ENCODE measurements at places on chromosomes 13 and 19.
A peak's percentile ranks its signal among the peaks of the same experiment; 100 is the strongest.

GRCh38 chr19:43624933-43625332, 5.5 kb upstream of the ZNF428 start:
- DNase-seq = no peak

GRCh38 chr13:48902368-48902767, 73.3 kb upstream of the FNDC3A start:
- DNase-seq = no peak

DNA sequence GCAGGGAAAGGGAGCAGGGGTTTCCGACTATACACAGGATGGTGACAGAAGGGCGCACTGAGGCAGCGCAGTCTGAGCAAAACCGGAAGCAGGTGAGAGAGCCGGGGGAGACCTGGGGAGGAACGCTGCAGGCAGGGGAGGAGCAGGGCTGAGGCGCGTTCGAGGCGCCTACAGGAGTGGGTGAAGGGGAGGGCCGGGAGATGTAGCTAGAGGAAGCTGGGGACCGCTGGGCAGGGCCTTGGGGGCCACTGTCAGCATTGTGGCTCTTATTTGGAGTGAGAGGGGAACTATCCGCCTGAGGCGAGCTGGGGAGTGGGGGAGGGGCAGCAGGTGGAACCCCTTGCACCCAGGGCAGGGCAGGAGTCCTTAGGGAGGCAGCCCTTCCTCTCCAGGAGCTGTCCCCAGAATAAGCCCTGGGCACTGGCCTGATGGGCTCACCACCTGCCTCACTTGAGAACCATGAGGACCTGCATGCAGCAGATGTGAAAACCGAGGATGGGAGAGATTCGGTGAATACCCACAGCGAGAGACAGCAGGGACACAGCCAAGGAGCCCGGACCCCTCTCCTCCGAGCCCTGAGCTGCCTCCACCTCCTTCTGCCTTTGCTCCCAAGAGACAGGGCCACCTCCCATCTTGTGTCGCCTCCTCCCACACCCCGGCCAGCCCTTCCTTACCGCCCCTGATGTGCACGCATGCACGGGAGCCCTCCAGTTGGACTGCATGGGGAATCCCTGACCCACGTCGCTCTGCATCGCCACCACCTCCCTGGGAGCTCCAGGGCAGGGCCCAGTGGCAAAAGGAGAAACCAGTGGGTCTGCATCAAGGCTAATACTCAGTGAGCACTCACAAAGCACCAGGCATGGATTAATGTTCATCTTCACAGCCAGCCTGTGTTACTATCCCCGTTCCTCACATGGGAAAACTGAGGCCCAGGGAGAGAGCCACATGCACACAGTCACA, 10.3 kb downstream of the AKT2 start:
- no peak for DNase-seq

DNA sequence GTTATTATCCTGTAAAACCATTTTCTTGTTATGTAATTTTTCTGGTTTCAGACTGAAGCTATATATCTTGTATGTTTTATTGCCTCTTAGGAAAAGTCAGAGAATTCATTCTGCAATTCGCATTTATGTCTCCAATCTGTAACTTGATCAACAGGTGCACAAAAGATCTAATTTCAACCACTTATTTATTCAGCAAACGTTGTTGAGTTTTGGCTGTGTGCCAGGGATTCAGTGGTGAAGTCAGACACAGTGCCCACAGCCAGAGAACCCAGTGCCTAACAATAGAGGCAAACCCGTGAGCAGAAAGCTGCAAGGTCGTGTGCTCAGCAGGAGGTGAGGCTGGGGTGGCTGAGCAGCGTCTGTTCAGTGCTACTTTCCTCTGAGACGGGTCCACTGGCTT, 119.5 kb upstream of the MCF2L start:
- DNase-seq = peak; percentile 14

DNA sequence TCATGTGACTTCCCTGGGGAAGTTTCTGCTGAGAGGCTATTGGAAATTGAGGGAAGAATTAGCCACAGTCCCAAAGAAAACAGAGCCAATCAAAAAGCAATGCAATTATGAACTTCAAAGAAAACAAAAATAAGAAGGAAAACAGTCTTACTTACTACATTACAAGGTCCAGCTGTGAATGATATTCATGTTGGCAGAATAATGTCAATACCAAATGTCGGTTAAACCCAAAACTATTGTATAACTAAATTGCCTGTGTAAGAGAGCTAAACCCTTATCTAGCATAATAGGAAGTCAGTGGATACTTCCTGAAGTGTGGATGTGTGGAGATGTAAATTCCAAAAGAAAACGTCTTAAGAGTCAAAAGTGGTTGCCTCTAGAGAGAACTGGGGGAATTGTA, 12.4 kb downstream of the KL start:
- DNase-seq = no peak

- no peak for DNase-seq
These were observed 570.9 kb downstream of the GPC6 start for GRCh38 chr13:93797463-93797862.

- DNase-seq = no peak
These were observed 584.3 kb upstream of the SLITRK6 start for GRCh38 chr13:86383561-86383960.

- DNase-seq = no peak
These were observed 67.9 kb downstream of the FOXO1 start for GRCh38 chr13:40598569-40598968.

GRCh38 chr19:11447347-11448262, 12.2 kb downstream of the PRKCSH start:
- no peak for DNase-seq

- DNase-seq = peak; percentile 83
These were observed 79.3 kb downstream of the KDM4B start for GRCh38 chr19:5048091-5048726.

GRCh38 chr13:108624979-108625378, 4.4 kb upstream of the MYO16 start:
- DNase-seq = no peak

- DNase-seq = no peak
These were observed 17.7 kb upstream of the SLC35E1 start for GRCh38 chr19:16589917-16590316.

GRCh38 chr13:33303855-33304597, 18.5 kb upstream of the STARD13 start:
- DNase-seq = no peak

- DNase-seq = no peak
These were observed 2.4 kb downstream of the PCSK4 start for GRCh38 chr19:1487576-1488281.

DNA sequence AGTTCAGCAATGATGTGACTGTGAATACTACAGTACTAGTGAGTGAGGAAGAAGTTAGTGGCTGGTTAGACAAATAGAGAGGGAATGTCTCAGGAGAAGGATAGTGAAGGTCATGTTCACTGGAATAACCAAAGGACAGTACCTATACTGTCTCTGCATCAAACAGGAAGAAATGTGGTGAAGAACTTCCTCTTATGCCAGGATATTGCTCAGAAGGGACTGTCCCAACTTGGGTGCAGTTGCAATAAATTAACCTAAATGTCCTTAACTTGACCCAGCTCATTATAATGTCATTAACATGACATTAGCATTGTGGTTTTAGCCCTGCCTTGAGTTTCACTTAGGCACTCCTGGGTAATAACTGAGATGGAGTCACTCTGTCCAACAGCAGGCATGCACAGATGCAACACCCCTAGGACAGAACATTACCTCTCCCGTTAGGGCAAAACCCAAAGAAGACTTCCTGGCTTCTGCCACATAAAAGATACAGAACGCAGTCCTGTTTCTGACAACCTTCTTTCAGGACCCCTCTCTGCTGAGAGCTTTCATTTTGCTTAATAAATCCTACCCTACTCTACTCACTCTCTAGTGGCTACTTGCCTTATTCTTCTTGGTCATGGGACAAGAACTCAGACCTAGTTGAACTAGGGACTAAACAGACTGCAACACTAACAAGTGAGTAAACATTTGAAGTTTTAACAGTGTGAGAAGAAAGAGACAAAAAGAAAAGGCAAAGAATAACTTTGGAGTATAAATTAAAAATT, 1591.6 kb upstream of the MIR17HG start:
- DNase-seq = no peak

- no peak for DNase-seq
These were observed 227.7 kb upstream of the ATXN8OS start for GRCh38 chr13:69879936-69880335.

DNA sequence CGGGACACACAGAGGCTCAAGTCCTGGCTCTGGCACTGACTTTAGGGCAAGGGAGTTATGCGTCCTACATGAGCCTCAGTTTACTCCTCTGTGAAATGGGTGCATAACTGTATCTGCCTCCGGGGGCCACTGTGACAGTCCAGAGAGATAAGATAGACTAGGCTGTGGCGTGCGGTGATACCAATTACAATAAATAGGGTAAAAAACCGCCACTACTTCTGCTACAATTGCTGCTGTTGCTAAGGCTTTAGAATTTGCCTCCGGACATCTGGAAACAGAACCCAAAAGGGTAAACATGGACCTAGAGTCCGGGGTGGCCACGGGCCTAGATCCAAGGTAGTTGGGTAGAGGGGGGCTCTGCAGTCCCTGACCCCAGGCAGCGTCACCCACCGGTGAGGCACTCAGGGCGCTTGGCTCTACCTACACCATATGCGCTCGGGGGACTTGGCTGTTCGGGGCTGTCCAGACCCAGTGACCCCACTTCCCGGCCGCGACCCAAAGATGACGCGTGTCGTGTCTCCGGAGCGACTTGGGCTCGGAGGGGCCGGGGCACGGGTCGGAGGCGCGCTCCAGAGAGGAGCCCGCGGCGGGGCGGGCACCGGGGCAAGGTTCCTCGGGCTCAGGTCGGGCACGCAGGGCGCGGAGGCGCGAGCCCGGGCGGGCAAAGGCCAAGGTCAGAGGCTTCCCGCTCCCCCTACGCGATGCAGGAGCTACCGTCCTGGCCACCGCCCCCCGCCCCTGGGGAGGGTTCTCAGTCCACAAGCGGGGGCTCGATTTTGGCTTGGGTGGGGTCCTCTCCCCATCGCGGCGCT, 1.1 kb downstream of the INSR start:
- no peak for DNase-seq

- no peak for DNase-seq
These were observed 7.5 kb upstream of the GPR183 start for GRCh38 chr13:99314640-99315176.

DNA sequence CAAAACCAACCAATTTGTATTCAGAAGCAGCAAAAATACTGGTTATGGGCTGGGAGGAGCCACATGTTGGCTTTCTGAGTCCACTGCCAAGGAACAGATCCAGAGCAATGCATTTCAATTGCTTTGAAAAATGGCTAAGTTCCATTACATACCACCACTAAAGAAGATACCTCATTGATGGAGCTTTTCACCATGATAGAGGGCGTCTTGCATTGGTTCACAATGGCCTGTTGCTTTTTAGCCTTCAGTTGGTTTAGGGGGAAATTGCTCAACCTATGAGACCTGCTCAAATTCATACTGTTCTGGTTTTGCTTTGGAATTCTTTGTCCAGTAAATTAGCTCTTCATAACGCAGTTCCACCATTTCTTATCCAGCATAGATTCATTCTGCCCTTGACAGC, 21.2 kb upstream of the CPB2 start:
- DNase-seq = no peak

DNA sequence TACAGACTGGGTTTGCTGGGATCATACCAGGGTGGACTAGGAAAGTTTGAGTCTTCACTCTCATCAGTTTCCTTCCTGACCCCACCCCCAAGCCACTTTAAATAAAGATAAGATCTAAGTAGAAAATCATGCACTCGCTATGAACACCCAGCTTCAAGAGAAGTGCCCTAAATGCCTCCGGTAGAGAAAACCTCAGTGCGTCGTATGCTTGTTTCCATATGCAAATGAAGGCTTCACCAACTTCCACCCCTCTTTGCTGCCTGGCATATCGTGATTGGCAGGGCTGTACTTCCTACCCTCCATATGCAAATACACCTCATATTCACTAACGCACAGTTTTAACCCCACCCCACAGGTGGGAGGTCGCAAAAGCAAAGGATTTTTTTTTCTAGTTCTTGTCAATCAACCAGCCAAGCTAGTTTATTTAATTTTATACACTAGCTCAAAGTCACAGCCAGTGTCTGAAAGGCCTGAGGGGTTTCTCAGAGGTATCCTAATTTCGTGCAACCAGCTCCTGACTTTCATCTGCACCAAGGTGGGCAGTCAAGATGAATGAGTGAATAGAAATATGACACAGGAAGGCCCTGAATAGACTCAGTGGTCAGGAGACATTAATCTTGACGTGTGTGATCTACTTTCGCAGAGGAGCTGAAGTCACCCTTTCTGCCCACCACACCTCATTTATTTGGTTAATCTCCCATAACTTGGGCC, 121.1 kb upstream of the TSHZ3 start:
- DNase-seq = no peak

GRCh38 chr13:87607266-87607665, 63.9 kb upstream of the SLITRK5 start:
- DNase-seq = no peak

DNA sequence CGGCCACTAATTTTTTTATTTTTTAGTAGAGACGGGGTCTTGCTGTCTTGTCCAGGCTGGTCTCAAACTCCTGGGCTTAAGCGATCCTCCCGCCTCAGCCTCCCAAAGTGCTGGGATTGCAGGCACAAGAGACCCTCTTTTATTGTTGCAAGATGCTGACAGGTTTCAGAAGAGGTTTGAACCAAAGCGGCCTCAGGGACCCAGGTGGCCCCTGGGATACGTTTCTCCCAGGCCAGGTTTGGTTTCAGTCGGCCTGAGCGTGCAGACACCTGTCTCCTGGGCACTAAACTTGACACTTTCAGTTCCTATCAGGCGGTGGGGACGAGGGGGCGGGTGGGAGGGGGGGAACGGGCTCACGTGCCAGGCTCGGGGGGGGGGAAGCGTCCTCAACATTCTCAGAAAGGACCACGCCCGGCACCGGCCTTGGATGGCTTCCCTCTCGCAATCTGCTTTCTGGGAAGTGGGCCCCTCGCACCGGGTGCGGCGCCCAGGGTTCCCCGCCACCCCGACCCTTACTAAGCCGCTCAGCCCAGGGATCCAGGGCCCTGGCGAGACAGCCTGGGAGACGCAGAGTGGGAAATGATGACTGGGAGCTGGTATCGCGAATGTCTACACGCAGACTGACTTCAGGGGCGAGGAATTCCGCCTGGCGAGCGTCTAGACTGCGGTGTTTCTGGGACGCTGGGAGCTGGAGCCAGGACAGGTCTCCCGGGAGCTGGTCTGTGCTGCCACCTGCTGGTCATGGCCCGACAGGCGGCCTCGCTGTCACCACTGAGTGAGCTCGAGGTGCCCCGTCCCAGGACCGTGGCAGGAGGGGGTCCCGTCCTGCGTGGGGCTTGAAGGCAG, 91.6 kb downstream of the GNG7 start:
- peak; percentile 80 for DNase-seq

DNA sequence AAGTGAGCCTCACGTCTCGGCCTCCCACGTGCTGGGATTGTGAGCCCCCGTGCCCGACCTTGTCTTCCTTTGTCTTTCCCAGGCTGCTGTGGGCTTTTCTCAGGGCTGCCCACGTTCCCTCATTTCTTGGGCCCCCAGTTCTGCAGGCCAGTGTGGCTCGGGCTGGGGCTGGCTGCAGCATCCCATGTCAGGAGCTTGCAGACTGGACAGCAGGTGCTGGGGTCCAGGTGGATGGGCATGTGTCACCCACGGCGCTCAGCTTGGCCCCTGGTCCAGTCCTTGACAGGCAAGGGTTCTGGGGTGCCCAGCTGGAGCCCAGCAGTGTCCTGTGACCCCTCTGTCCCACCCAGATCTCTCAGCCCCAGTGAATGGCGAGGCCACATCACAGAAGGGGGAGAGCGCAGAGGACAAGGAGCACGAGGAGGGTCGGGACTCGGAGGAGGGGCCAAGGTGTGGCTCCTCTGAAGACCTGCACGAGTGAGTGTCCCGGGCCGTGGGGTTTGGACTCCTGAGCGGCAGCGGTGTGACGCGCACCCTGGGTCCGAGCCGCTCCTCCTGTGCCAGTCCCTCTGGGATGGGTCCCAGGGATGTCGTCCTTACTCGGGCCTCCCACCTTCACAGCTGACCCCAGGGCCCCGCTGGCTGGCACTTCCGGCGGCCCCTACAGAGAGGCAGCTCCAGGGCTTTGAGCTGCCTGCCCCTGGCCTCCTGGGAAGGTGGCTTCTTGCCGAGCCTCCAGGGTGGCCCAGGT, 17.3 kb downstream of the PLIN4 start:
- DNase-seq = no peak

Data from H4 (cell line).